ENCODE measurements at places on chromosomes 12 and 14.

DNA sequence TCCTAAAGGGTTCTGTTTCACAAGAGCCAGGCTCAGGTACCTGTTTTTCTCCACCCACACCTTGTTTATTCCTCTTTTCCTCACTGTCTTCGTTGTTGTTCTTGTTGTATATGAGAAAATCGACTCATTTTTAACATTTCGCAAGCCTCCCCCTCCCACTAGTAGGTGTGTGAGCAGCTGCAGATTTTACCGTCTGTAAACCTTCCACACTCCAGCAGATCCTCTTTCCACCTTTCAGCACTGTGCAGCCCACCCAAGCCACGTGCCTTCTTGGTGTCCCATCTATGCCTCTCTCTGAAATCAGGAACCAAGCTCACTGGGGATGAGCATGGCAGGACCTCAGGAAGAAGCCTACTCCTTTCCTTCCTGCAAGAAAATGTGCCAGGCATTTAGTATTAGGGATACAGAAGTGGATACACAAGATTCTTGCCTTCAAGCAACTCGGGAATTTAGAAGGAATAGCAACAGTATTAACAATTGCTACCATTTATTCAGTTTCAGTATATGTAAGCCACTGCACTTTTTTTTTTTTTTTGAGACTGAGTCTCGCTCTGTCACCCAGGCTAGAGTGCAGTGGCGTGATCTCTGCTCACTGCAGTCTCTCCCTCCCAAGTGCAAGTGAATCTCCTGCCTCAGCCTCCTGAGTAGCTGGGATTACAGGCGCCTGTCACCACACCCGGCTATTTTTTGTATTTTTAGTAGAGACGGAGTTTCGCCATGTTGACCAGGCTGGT is 113.6 kb downstream of the CHST11 start:
- DNase-seq: no peak

DNA sequence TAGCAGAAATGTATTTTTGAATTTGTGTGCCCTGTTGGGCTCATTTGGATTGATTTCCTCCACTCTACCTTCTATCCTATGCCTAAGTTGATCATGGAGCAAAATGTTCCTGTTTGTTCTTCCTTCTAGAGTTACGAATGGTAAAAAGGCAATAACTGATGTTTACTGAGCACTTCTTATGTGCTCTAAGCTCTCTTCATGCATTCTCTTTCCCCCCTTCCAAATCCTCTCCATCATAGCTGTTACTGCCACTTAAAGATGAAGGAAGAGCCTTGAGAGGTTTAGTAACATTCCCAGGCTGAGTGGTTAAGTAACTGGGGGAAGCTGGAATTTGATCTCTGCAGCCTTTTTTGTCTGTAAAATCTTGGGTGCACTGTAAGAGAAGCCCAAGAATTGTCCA is 60.1 kb downstream of the CHST11 start:
- DNase-seq: no peak

- no peak for DNase-seq
Measured at GRCh38 chr12:108050696-108051095, 78.4 kb upstream of the WSCD2 start.

- no peak for DNase-seq
Measured at GRCh38 chr12:13530966-13531365, 334.4 kb downstream of the EMP1 start.

- no peak for DNase-seq
Measured at GRCh38 chr12:14743061-14743460, 46.7 kb upstream of the GUCY2C start.

DNA sequence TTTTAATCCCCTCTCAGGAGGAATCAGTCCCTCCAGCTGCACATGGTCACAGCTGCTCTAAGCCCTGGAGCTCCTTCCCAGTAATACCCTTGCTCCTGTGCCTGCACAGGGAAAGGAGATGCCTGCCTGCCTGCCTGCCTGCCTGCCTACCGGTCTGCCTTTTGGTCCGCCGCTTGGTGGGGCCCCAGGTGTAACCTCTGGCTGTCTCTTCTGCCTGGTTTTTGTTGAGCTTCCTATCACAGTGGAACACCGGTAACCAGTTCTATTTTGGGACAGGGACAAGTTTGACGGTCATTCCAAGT is 99.8 kb downstream of the DAD1 start:
- no peak for DNase-seq

GRCh38 chr12:52061470-52062166 is 8.2 kb upstream of the ATG101 start:
- no peak for DNase-seq

DNA sequence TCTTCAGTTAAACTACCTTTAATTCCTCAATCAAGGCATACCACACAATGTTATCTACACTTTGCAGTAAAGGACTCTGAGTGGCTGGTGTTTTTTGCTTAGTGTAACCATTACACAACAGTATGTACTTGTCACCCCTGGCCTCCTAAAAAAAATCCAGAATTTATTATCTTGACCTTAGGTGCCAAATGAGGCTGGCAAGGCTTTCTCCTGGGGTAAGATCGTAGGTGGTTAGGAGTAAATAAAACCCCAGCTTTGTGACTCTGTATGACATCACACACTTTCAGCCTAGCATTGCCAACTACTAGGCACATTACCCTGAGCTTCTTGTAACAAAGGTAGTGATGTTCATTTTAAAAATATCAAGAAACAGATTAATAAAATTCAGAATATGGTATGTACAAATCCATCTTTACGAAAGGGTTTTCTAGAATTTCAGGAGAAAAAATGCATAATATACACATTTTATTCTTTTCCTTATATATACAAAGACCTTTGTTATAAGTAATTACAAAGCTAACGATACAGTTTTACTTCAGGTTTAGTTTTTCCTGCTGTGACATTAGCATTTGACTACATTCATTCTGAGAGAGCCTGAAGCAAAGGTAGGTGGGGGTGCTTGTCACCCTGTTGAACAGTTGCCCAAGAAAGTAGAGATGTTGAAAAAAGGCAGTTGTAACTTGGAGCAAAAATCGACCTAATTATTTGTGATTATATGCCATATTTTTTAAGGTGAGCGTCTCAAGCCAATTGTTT is 13.5 kb downstream of the TCL1A start:
- no peak for DNase-seq

DNA sequence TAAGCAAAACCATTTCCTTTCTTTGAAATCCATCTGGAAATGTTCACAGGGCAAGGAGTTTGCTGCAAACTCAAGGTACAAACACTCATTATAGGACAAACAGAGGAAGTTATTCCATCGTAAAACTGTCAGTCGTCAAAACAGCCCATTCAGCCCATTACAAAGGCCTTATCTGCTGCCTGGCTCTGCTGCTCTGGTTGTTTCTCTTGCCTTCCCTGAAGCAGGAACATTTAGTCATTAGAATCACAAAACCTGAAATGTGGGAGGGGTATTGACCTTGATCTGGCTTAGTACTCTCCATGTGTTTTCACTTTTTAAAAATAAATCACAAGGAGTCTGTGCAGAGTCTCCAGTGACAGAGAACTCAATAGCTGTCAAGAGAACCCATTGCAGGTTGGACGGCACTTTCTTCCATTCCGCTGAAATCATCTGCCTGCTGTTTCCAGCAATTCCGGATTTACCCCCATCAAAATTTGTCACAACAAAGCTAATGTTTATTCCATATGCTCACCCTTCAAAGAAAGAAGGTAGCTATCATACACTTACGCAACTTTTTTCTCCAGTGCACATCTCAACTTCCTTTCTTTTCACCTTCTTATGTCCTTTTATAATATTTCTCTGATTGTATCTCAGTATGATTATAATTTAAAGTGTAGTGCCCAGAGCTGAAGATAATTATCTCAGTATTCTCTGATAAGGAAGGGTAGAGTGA is 24.6 kb upstream of the ITPR2 start:
- no peak for DNase-seq

DNA sequence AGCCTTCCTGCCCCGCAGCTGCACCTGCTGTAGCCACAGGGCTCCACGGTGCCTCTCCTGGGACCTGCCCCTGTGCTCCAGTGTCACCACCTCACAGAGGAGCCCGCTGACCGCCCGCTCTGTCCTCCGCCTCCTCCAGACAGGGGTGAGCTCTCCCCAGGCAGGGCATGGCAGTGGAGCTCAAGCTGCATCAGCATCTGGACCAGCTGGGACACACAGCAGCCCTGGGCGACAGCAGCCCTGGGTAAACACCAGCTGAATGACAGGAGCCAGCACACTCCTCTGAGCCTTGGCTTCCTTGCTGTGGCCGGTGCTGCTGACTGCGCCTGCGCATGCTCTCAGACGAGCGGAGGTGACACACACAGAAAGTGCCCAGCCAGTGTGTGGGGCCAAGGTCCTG is 22.0 kb downstream of the CHGA start:
- no peak for DNase-seq

- DNase-seq: no peak
Measured at GRCh38 chr12:65560286-65560685, 264.0 kb upstream of the HMGA2 start.

DNA sequence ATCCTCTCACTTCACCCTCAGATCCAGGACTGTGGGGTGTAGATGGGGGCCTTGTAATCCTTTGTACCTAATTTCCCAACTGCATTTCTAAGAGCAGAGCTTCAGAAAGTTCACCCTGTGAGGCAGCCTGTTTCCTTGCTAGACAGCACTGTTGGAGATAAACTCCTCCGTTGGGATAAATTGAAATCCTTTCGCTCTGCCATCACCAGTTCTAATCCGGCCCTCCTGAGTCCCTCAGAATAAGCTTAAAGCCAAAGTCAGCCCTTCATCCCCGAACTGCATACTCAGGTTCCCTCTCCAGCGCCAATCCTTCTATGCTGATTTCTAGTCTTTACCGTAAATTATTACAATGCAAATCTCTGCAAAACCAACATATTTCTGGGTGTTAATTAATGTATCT is 114.7 kb downstream of the PRMT8 start:
- DNase-seq: no peak

- DNase-seq: no peak
Measured at GRCh38 chr14:84209031-84209430, 1320.9 kb upstream of the FLRT2 start.

GRCh38 chr12:68620519-68621471 is 10.1 kb downstream of the RAP1B start:
- no peak for DNase-seq

GRCh38 chr12:69431591-69432222 is 38.5 kb upstream of the FRS2 start:
- DNase-seq: no peak

GRCh38 chr12:53969588-53970259 is 3.2 kb upstream of the HOXC11 start:
- no peak for DNase-seq

DNA sequence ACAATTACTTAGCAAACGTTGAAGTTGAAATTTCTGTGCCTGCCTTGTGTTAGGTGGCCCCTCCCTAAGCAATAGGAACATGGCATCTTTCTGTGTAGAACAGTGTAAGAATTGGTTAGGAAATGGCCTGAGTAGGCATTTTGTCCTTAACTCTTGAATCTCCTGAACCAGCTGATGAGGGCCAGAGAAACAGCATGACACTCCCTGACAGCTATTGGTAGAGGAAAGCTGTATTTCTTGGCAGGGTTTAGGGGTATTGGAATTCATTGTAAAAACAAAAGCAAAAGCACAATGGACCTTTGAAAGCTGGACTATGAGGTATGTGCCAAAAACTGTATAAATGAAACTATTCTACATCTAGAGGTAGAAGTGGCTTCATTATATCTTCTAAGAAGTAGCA is 40.6 kb upstream of the LRTM2 start:
- DNase-seq: no peak

- no peak for DNase-seq
Measured at GRCh38 chr14:32298346-32298745, 30.8 kb upstream of the AKAP6 start.

DNA sequence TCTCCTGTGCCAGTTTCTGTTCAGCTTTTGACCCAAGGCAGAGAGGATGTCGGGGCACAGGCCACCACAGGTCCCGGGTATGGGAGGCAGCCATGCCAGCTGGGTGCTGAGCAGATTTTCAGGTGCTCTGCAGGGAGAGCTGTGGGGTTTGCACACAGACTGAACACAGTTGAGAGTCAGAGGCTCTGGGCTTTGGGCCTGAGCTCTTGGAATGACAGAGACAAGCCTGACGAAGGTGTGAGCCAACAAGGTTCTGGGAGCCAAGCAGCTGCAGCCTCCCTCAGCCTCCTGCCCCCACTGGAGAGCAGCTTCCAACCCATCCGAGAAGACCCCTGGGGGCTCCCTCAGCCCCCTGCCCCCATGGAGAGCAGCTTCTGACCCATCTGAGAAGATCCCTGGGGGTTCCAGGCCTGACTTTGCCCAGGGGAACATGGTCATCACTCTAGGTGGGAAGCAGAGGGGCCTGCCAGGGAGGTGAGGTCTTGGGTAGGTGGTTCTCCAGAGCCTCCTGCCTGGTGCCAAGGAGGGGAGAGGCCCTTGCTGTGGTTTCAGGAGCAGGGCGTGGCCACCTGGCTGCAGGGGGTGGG is 13.8 kb downstream of the FBRSL1 start:
- DNase-seq: no peak

GRCh38 chr14:63510538-63510937 is 32.6 kb downstream of the PPP2R5E start:
- DNase-seq: no peak

- DNase-seq: no peak
Measured at GRCh38 chr14:77265561-77266335, 5.3 kb downstream of the NGB start.

DNA sequence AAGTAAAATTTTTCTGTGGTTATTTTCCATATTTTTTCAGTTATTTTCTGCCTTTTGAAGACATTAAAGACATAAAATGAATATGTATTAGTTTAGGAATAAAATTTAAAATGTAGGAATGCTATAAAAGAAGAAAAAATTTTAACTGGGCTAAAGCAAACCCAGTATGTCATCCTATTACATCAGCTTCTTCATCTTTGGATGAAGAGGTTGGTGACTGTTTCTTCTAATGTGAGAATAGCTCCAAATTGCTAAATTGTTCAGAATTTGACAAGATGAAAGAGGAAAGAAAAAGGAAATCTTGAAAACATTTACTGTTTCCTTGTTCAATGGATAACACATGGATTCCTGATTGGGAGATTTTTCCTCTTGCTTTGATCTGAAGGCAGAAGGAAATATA is 52.7 kb upstream of the PZP start:
- DNase-seq: no peak

GRCh38 chr12:124426594-124427555 is 132.0 kb downstream of the RFLNA start:
- no peak for DNase-seq

DNA sequence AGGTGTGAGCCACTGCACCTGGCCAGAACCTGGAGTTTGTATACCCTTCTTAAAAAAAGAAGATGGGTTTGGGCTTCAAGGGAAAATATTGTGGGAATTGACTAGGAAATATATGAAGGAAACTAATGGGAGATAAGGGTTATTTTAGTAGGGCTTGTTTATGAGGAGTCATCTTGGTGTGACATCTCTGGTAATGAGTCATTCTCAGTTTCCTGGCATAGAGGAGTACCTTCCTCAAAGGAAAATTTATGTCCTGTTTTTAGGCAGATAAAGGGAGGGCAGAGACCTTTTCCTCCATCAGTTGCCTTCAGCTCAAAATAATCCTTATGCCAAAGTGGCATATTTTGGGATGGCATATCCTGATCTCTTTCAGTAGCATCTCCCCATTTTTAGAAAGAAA is 30.6 kb upstream of the NFKBIA start:
- DNase-seq: no peak

All from neuronal stem cell (in vitro differentiated cells).